ENCODE measurements at places on chromosomes 1 and 21. TPM values are rescaled to one million over a fixed set of nuclear protein-coding genes. Genes with fewer than 3 reads are reported as not detected.

Gene LCE1F
- not detected for total RNA-seq

Gene FAM43B
- total RNA-seq, result not detected

Gene SEC16B
- total RNA-seq, result 1.8 TPM

Gene PIP5K1A
- 26.7 TPM for total RNA-seq

Gene KRTAP19-7
- not detected for total RNA-seq

Gene RGS2
- total RNA-seq, result 2.1 TPM

Gene CFHR4
- not detected for total RNA-seq

Gene KCND3
- 0.25 TPM for total RNA-seq

Gene FNDC10
- 0.94 TPM for total RNA-seq

Gene HHAT
- 2.9 TPM for total RNA-seq

Gene TIPRL
- 24.6 TPM for total RNA-seq

Gene MACO1
- total RNA-seq, result 15.1 TPM

Gene CRYAA
- not detected for total RNA-seq

Gene TMEM54
- total RNA-seq, result 10.0 TPM

Gene C1QC
- not detected for total RNA-seq

Gene SFN
- total RNA-seq, result 0.16 TPM

Gene LRRC39
- 0.16 TPM for total RNA-seq

Gene UTS2
- not detected for total RNA-seq

Gene OR2L3
- total RNA-seq, result not detected

Gene TRNP1
- total RNA-seq, result 5.2 TPM

Gene KRTAP7-1
- not detected for total RNA-seq

Gene MAN1C1
- total RNA-seq, result 0.49 TPM

Gene IGSF3
- 0.49 TPM for total RNA-seq

Gene TNNI3K
- total RNA-seq, result not detected

Gene ZNF683
- not detected for total RNA-seq

Gene FLG2
- not detected for total RNA-seq

Gene NRIP1
- total RNA-seq, result 20.6 TPM

Gene FMO2
- 0.32 TPM for total RNA-seq

Gene AK5
- 61.4 TPM for total RNA-seq

Gene SZRD1
- 17.3 TPM for total RNA-seq

Gene NBPF20
- 4.6 TPM for total RNA-seq

Gene AMY2A
- total RNA-seq, result not detected

Gene ANKRD65
- total RNA-seq, result 0.32 TPM

Gene RASSF5
- total RNA-seq, result 0.06 TPM

Gene GPR37L1
- not detected for total RNA-seq

Gene TRIM46
- 4.5 TPM for total RNA-seq

Gene OR10T2
- not detected for total RNA-seq

Gene MXRA8
- total RNA-seq, result 0.38 TPM

Gene C1orf141
- total RNA-seq, result not detected

Gene CYB561D1
- total RNA-seq, result 2.8 TPM

Gene TMEM82
- not detected for total RNA-seq

Gene CNIH3
- total RNA-seq, result 2.6 TPM

Gene SRGAP2B
- 36.6 TPM for total RNA-seq

Gene HMGN1
- 184 TPM for total RNA-seq

Gene ADAMTS1
- total RNA-seq, result 20.7 TPM

Gene LRRC40
- 28.6 TPM for total RNA-seq

Gene SLAMF7
- total RNA-seq, result not detected

Gene LRRC38
- total RNA-seq, result 1.4 TPM

Gene LCE2B
- total RNA-seq, result not detected

Measured in bladder microvascular endothelial cell (primary cell).